Fibroblast of skin of right biceps (primary cell): ENCODE measurements at places on chromosomes 16 and 17.
A peak's percentile ranks its signal among the peaks of the same experiment; 100 is the strongest.

- peak; percentile 53 for DNase-seq
Observed at GRCh38 chr16:1527836-1528811, 5.3 kb upstream of the TMEM204 start.

DNA sequence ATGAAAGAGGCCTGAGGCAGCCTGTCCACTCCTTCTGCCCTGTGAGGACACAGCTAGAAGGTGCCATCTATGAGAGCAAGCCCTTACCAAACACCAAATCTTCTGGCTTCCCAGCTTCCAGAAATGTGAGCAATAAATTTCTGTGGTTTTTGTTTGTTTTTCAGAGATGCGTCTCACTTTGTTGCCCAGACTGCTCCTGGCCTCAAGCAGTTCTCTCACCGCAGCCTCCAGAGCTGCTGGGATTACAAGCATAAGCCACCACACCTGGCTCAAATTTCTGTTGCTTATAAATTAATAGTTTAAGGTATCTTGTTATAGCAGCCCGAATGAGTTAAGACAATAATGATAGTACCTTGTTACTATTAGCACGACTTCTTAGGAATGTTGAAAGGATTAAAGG, 12.5 kb upstream of the SLC16A11 start:
- DNase-seq, result no peak

GRCh38 chr17:80646328-80646727, 101.7 kb downstream of the RPTOR start:
- no peak for DNase-seq

DNA sequence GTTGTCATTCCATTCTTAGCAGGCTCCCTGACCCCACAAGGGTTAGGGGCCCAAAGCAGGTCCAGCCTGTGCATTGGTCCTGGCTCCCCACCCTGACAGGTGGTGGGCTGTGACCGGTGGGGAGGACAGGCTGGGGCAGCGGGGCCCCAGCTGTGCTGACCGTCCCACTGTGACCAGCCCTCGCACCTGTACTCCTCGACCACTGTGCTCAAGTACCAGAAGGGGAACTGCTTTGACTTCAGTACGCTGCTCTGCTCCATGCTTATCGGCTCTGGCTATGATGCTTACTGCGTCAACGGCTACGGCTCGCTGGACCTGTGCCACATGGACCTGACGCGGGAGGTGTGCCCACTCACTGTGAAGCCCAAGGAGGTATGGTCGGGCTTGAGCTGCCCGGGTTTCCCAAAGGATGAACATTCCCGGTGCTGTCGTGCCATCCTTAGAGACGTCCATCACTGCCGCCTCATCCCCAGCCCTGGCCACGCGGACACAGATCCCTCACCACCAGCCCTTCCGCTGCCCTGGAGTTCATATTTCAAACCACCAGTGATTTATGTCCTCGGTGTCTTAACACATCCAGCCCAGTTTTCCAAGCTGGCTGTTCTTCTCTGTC, 7.3 kb downstream of the DRC7 start:
- DNase-seq, result no peak

GRCh38 chr17:38435795-38436194, 7.5 kb downstream of the ARHGAP23 start:
- DNase-seq, result no peak

- peak; percentile 12 for DNase-seq
Observed at GRCh38 chr17:19533718-19534561, at the start of gene SLC47A1. Gene SLC47A1 (plus strand): TSS chr17:19533854. CDS start chr17:19533940, 86 bp downstream.

GRCh38 chr16:86497551-86498021, 12.7 kb upstream of the FOXF1 start:
- no peak for DNase-seq

GRCh38 chr17:45930420-45930951, 36.1 kb downstream of the MAPT start:
- DNase-seq, result no peak

DNA sequence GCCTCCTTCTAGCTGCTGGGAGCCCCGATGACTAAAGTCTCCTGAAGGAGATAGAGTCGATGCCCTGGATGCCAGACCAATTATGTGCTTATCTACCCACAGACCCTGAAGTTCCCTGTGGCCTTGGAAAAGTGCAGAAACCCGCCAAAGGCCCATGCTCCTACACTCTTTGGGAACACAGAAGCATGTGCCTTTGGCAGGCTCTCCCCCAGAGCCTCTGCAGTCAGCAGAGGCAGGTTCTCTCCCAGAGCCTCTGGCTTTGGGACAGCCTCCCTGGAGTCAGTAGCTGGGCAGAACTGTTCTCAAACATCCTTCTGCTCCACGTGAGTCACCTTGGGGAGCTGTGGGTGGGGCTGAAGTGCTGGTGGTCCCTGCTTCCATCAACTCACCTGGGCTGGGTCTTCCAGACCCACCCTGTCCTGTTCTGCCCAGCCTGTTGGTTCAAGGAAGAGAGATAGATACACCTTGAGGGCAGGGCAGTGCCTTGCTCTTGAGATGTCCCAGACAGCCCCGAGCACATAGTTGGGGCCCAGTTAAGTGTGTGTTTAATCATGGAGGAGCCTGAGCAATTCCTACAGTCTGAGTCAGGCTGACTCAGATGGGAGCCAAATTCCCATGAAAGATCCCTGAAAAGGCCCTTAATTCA, 3.2 kb upstream of the CDK5RAP3 start:
- DNase-seq, result peak; percentile 90

GRCh38 chr16:86584726-86585721, 6.7 kb downstream of the FOXL1 start:
- peak; percentile 75 for DNase-seq

DNA sequence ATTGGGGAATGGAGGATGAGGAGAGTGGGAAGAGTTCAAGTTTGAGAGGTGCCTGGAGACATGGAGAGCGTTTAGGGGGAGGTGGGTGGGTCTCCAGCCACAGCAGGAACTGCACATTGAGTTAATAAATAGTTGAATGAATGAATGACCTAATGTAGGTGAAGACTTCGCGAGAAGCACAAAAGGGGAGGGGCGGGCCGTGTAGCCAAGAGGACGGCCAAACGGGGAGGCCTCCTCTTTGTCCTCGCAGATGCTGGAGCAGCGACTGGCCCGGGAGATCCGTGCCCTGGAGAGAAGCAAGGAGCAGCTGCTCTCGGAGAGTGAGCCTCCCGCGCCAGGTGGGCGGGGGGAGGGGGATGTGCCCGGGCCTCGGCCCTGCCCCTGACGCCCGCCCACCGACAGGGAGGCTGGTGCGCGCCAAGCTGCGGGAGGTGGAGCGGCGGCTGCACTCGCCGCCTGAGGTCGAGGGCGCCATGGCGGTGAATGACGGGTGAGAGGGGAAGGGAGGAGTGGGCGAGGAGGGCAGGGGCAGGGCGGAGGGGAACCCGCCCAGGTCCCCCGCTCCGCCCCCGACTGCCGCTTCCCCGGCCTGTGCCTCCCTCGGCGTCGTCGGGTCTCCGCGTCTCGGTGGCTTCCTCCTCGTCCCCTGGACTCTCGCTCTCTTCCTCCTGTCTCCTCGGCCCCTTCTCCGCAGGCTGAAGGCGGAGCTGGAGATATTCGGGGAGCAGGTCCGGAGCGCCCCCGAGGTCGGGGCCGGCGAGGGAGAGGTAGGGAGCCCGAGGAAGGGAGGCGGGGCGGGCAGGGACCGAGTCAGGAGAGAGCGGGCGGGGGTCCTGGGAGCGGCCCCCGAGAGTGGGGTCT, 12.9 kb downstream of the SYCE1L start:
- no peak for DNase-seq

DNA sequence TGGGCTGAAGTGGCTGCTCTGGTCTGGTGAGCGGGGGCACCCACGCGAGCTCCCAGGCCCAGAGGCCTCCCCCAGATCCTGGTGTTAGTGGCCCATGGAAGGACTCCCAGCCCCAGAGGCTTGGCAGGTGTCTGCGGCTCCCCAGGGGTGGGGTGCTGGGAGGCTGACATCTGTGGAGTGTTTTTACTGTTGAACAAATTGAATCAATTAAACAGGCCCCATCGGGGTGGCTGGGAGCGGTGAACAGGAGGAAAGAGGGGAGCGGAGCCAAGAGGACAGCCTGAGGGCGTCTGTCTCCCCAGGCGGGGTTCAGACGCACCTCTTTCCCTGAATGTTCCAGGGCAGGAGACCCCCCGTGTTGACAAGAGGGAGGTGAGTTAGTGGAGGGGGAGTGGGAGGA, 29.9 kb downstream of the ACTG1 start:
- no peak for DNase-seq

GRCh38 chr17:2022647-2023240, 2.4 kb downstream of the RTN4RL1 start:
- DNase-seq, result no peak

GRCh38 chr16:19837331-19837980, 47.2 kb downstream of the GPRC5B start:
- DNase-seq, result no peak

GRCh38 chr16:88957887-88958577, 19.0 kb downstream of the CBFA2T3 start:
- DNase-seq, result no peak

DNA sequence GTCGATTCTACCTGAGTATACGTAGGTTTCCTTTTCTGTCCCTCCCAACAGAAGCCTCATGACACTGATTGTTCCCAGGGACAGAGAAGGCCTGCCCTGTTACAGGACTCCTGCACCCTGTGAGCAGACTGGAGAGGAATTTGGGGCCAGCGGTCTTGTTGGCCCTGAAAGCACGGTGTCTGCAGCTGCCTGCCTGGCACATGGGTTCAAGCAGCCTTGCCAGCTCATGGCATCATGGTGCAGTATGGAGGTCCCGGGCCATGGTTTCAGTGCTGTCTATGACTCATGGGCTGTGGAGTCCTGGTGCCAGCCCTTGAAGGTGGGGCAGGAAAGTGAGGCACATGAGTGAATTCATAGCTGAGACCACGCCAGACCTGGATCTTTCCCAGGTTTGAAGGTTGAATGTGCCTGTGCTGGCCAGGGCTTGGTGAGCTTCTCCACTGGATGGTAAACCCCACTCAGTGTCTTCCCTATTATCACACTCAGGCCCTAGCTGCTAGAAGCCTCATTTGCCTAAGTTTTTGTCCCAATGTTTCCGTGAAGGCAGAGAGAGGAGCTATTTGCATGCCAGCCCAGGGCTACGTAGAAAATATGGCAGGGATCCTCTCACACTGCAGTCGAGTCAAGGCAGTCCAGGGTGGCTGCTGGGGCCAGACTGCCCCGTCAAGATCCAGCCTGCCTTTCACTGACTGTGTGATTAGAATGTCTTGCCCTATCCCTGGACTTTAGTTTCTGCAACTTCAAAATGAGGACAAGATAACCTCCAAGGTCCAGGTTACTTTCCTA, 277.2 kb upstream of the CCL2 start:
- DNase-seq, result no peak

DNA sequence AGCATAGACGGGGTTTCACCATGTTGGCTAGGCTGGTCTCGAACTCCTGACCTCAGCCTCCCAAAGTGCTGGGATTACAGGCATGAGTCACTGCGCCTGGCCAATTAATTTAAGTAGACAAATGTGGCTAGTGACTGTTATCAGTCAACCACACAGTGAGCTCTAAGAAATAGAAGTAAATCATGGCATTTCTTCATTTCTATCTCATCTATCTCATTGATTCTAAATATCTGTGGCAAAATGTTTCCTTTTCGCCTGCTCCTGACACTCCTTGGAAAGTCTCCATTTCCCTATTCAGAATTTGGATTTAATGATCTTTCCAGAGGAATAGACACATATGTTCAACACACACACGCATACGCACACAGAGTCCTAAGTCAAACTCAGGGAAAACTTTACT, 81.3 kb downstream of the HIC1 start:
- peak; percentile 78 for DNase-seq

- no peak for DNase-seq
Observed at GRCh38 chr16:31360251-31360650, 5.3 kb downstream of the ITGAX start.

DNA sequence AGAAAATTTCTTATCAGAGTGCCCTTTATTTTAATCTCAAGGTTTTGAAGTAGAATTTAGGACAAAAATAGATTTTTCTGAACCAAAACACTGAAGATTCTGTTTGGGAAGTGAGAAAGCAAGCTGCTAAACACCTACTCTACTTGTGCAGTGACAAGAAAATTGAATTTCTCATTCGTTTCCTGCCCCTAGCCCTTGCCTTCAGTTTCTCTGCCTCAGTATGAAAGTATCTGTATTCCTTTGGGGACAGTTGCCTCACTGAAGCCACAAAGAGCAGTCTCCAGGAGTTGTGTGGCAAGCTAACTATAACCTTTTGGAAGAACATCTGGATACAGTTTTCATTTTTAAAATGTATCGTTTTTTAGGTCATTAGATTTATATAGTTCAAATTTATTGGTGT, 19.7 kb downstream of the MOSMO start:
- DNase-seq, result peak; percentile 5

DNA sequence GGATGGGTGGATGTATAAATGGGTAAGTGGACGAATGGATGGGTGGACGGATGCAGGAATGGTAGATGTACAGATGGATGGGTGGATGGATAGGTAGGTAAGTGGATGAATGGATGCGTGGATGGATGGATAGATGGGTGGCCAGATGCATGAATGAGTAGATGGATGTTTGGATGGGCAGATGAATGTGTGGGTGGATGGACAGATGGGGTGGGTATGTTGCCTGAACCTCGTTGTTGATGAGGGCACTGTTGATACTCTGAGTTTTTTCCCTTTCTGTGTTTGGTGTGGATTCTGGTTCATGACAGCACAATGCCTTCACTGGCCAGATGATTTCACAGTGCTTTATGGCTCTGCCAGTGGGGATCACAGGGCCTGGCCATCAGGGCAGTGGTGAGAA, 208.3 kb downstream of the NPIPB11 start:
- no peak for DNase-seq

- DNase-seq, result no peak
Observed at GRCh38 chr17:72945473-72945872, 147.0 kb downstream of the SLC39A11 start.

- peak; percentile 31 for DNase-seq
Observed at GRCh38 chr17:58121925-58122324, 26.3 kb upstream of the OR4D1 start.

DNA sequence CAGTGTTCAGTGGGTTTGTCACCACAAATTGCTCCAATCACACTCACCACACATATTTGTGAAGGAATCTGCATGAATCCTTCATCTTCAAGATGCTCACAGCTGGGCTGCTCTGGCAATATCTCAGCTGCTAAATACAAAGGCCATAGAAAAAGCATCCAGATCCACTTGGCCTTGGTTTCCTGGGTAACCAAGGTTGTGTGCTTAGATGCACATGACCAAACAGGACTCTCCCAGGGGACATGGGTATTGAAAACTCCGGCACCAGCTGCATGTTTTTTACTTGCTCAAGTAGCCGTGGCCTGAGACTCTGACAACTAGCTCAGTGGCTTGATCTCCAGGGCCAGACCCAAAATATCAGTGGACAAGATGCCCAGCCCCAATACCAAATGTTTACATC, 131.3 kb downstream of the CBLN1 start:
- DNase-seq, result no peak

DNA sequence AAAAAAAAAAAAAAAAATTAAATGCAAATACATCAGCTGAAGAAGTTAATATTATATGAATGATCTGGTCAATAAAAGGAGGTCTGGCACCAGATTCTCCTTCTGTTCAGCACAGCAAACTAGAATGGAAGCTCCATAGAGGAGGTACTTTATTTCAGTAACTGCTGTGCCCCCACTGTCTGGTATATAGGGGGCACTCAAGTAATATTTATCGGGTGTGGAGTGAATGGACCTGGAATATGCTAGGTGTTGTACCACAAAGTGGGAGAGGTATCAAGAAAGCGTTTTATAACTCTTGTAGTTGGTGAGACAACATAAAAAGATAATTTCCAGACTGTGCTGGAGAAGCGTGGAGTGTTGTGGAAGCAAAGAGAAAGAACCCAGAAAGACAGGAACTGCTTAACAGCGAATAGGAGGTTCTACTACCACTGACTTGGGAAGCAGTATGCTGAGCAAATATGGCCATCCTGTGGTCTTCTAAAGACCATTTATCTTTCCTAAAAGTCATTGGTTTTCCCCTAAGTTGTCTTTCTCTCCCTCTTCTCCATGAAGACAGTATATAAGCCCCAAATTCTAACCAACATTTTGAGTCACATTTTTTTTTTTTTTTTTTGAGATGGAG, 12.2 kb upstream of the PRKCA start:
- no peak for DNase-seq
